ENCODE measurements at places on chromosomes 5 and 9.

- DNase-seq, result no peak
Observed at GRCh38 chr5:132353486-132353995, 16.0 kb upstream of the SLC22A5 start.

GRCh38 chr5:12230659-12231058 lies 326.4 kb upstream of the CTNND2 start:
- DNase-seq, result no peak

DNA sequence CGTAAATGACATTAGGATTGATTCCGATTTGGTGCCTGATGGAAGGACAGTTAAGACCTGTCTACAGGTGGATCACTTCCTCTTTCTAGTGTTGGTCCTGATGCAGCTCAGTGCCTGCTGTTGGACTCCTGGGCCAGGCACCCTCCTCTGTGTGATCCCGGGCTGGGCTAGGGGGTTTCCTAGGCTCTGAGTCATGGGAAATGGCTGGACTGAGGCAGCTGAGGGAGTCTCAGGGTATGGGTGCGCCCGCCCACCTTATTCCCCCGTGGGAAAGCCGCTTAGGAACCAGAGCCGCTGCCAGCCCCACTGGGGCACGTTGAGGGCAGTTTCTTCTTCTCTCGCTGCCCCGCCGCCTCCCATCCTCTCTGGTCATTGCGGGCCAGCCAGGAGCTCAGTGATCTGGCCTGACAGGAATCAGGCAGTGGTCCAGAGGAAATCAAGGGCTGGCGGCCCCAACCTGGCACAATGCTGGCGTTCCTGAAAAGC lies 12.9 kb downstream of the TCF7 start:
- peak; percentile 63 for DNase-seq

- no peak for DNase-seq
Observed at GRCh38 chr5:1127959-1128785, 16.3 kb upstream of the SLC12A7 start.

DNA sequence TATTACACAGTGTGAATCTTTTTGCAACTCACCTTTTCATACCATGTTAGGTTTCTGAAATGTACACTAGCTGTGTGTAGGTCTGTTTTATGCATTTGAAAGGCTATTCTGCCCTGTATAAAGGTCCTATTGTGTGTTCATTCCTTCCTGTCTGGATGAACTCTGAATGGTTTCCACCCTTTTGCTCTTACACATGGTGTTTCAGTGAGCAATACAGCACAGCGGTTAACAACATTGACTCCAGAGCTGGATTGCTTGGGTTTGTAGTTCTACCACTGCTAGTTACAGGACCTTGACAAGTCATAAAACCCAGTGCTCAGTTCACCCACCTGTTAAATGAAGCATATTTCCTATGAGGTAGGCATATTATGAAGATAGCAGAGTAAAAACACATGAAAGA lies 331.6 kb downstream of the ADGRV1 start:
- no peak for DNase-seq

- peak; percentile 80 for DNase-seq
Observed at GRCh38 chr9:37984672-37985611, 81.0 kb upstream of the SLC25A51 start.

DNA sequence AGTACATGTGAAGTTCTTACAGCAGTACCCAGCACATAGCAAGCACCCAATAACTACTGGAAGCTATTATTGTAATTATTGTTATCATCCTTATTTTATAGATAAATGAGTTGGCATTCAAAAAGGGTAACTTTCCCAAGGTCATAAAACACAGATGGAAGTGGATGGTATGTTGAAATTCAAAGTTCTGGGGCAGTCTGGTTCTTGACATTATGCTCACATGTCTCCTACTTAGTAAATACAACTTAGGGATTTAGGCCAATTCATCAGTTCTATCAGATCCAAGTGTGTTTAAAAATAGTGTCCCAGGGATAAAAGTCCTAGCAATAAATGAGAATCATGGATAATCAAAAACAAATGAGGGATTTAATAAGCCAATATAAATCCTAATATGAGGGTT lies 265.2 kb downstream of the ADAMTSL1 start:
- DNase-seq, result no peak

DNA sequence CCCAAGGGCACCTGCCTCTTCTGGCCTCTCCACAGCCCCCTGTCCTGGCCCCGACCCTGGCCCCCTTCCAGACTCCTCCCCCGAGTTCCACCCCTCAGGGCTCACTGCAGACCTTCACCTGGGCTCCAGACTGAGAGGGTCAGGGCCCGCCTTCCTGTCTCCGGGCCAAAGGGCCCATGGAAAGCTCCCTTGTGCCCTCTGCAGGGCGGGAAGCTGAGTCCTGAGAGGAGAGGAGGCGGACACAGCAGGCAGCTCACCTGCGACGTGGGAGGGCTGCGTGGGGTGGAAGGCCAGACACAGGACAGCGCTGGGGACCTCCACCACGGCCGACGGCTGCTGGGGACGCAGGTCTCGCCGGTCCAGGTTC lies 20.6 kb downstream of the DYNC2I2 start:
- DNase-seq, result no peak
